Iris pigment epithelial cell (primary cell): ENCODE measurements at places on chromosomes 11 and 22.
A peak's percentile ranks its signal among the peaks of the same experiment; 100 is the strongest.

DNA sequence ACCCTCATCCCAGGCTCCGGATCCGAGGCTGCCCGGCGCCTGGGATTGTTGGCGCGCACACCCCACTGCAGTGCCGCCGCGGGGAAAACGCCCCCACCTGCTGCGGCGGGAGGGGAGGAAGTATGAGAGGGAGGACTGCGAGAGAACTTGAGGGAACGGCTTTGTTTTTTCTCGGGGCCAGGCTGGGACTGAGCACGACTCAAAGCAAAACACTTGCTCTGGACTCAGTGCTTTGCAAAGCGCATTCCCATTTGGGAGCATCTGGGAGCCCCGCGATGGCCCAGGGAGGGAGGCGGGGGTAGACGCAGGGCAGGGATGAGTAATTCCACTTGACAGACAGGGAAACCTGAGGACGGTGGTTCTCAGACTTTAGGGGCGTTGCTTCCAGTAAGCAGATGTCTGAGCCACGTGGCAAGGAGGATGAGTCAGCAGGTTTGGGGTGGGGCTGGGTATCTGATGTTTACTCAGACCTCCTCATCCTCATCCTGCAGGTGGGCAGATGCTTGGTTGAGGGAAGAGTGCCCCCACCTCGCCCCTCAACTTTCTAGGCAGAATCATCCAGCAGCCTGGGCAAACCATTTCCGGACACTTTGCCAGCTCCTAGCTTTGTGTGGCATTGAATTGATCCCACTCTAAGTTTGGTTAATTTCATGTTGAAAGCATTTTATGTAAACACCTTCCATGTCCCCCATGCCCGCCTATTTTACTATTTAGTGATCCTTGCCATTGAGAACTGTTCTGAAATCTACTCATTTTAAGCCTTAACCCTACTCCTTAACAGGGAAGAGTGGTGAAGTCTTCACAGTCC lies 1.5 kb downstream of the MIAT start:
- DNase-seq, result peak; percentile 97

DNA sequence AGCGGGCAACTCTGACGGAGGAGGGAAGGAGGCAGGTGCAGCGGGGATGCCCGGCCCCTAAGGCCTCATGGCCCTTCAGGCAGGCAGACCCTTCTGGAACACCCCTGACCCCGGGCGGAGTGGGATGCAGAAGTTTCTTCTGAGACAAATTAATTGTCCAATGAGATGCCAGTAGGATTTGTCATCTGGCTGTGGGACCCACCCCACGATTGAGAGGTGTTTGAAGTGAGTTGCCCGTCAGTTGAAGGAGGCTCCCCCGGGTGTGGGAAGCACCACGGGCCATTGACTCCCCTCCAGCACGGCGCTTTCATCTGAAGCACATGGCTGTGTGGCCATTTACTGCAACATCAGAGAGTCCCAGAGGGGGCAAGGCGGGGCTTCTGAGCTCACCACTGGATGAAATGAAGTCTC lies 527.8 kb downstream of the BRD1 start:
- no peak for DNase-seq

DNA sequence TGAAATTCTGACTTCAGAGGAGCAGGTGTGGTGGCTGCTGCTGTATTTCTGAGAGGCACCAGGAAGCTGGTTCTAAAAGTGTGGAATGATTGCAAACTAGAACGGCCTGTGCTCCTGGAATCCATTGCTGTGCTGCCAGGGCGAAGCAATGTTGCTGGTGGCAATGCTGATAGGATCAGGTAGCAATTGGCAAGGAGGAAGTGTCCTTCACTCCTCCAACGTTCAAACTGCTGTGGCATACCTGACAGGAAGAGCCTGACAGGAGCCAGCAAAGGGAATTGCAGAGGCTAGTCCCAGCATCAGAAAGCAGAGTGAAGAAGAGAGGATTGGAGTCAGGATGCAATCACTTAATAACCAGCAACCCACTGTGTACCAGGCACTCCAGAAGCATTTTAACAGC lies 118.2 kb downstream of the FAR1 start:
- no peak for DNase-seq

- DNase-seq, result no peak
Observed at GRCh38 chr11:14819596-14819995, 72.4 kb downstream of the CYP2R1 start.

DNA sequence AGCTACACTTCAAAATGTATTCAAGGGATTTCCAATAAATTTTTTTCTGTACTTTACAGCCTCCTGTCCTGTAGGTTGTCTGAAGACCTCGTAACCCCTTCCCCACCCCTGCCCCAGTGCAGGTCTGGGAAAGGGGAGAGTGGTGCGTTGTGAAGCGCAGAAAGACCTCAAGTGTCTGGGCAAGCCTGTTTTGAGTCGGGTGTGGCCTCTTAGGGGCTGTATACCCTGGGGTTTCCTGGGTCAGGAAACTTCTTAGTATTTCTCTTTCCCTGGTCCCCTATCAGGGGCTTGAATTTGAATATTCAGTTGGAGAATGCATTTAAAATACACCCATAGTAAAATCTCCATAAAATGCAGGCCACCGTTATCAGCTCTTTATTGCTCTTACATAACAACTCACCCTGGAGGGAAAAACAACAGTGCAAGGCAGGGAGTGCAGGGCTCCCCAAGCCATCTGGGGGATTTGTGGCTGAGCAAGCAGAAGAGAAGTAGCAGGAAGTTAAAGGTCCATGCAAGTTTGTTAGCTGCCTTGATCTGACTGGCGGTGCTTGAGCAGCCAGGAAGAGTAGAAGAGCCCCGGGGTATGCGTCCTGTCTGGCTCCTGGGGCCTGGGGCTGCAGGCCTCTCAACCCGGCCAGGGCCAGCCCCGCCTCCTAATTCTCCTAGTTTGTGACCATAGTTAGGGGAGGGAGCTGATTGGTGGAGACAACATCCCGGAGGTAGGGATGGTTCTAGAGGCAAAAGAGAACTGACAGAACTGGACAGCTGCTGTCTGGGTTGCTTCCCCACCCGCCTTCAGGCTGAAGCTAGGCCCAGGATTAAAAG lies 25.7 kb downstream of the ARHGAP1 start:
- DNase-seq, result peak; percentile 75

- peak; percentile 51 for DNase-seq
Observed at GRCh38 chr11:20005747-20006146, 154.5 kb downstream of the DBX1 start.

DNA sequence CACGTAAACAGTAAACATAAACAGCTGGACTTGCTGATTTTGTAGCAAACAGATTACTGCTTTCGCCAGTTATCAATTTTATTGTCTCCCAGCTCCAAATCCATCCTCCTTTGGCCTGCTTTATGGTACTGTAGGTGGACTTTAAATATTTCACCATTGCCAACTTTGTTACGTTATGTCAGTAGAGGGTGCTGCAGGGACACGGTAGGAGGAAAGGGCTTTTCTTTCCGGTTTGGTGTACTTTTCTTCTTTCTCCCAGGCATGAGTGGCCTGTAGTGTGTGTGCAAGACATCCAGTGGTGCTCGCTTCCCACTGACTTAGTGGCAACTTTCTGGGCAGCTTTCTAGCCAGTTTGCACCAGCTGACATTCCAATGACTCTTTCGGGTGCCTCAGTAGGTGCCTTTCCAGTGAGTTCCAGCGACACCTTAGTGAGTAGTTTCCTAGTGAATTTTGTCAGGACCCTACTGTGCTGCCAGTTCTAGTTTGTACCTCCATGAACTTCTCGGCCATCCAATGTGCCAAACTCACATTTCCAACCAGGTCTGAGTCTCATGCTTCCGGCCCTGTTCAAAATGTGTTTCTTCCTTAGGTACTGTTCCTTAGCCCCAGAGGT lies 267.6 kb upstream of the TENM4 start:
- DNase-seq, result peak; percentile 17

GRCh38 chr11:132743601-132744000 lies 788.7 kb downstream of the OPCML start:
- no peak for DNase-seq

DNA sequence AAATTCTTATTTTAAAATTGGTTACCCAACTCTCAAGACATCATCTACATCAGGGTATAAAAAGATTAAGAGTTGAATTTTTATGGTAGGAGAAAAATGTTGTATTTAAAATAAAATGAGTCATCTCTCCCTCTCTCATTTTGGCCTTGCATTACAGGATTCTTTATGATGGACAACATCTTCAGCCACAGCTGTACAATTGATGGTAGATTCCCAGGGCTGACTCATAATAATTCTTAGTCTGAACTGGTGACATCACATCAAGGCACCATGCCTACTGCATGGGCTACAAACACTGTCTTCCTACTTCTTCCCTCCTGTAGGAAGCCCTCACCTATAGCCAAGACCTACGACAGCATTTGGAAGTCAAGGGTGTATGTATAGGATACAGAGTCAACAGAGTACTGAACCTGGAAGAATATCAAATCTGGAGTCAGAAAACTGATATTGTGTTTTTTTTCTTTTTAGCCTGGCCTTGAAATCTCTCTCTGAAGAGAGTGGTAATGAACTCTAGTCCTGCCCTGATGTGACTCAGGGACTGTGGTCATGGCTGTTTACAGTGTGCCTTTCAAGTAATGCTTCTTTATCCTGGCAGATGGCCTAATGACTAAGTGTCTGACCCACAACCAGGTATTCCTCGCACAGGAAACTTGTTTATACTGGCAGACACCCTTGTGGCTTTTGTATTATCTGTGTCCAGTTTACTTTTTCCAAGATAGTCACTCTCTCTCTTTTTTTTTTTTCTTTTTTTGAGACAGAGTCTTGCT lies 32.5 kb downstream of the MRGPRX2 start:
- DNase-seq, result peak; percentile 73

GRCh38 chr11:42901084-42901483 lies 410.7 kb upstream of the API5 start:
- no peak for DNase-seq

- DNase-seq, result peak; percentile 30
Observed at GRCh38 chr22:46546466-46547178, 9.2 kb upstream of the CELSR1 start.

DNA sequence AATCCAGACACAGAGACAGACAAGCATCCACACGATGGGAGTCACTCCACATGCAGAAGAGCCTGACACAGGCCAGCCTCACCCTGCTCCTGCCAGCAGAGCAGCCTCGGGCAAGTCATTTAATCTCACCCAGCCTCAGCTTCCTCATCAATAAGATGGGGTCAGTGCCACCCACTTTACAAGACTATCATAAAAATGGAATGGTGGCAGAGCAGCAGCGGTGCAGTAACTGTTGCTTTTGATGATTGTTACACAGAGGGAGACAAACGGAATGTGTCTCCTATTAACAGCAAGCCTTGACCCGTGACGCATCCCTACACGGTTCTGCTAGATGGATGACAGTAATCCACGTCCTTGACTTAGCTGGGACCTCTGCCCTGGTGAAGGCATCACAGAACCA lies 26.0 kb upstream of the ARFGAP3 start:
- DNase-seq, result no peak

GRCh38 chr22:24117942-24118341 lies 63.3 kb upstream of the SUSD2 start:
- no peak for DNase-seq

GRCh38 chr11:130937051-130937450 lies 20.8 kb upstream of the SNX19 start:
- DNase-seq, result no peak

DNA sequence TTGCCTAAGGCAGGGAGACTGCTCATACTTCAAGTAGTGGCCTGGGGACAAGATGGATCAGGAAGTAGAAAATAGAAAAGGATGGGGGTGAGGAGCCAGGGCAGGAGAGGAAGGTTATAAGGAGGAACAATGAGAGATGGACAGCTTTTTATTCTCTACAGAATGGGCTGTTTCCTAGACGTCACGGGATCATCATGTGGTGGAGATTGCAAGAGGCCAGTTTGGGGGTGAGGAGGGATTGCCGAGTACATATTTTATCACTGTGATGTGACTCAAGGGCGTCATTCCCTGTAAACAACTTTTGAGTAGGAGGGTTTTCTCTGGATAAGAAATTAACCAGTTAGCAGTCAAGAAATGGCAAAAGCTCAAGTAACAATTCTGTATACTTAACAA lies 406.3 kb downstream of the ETS1 start:
- peak; percentile 82 for DNase-seq

- DNase-seq, result no peak
Observed at GRCh38 chr22:44871782-44872181, 119.4 kb downstream of the ARHGAP8 start.

- no peak for DNase-seq
Observed at GRCh38 chr11:17595526-17596309, 48.7 kb downstream of the OTOG start.

DNA sequence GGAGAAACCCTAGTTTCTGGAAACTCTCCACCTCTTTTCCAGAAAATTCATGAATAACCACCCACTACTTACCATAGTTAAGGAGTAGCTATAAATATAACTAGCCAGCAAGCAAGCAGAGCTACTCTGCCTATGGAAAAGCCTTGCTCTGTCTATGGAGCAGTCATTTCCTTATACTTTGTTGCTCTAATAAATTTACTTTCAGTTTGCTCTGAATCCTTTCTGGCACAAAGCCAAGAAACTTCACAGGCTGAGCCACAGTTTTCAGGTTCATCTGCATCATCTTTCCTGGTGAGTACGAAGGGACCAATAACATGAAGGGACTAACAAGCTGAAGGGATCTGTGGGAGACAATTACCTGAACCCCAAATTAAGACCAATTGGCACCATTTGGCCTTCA lies 4.6 kb downstream of the OR4C45 start:
- peak; percentile 0 for DNase-seq

- DNase-seq, result no peak
Observed at GRCh38 chr11:115330684-115331482, 173.3 kb downstream of the CADM1 start.

- DNase-seq, result no peak
Observed at GRCh38 chr11:126660321-126660720, 304.8 kb downstream of the ST3GAL4 start.

DNA sequence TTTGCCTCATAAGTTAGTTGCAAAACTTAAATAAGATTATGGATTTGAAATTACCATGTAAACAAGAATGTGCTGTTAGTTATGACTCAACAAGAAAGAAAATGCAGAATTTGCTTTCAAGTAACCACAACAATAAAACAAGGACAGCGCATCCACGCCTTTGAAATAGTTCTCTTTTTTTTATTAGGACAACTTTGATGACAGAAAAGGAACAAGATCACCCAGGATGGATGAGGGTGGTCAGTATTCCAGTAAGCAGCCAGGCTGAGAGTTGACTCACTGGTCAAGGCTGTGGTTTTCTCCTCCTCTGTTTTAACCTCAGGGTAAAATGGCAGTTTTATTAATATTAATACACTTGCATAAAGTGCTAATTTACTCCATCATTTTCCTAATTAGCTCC lies 544.4 kb downstream of the OPCML start:
- no peak for DNase-seq

- no peak for DNase-seq
Observed at GRCh38 chr11:134060316-134060715, 8.6 kb upstream of the JAM3 start.
